Stimulated activated CD8-positive, alpha-beta memory T cell treated with anti-CD3 and anti-CD28 coated beads, Interleukin-2, amount 100 ng/mL, for 1 hour (primary cell): ENCODE measurements at places on chromosomes 7 and 10.

DNA sequence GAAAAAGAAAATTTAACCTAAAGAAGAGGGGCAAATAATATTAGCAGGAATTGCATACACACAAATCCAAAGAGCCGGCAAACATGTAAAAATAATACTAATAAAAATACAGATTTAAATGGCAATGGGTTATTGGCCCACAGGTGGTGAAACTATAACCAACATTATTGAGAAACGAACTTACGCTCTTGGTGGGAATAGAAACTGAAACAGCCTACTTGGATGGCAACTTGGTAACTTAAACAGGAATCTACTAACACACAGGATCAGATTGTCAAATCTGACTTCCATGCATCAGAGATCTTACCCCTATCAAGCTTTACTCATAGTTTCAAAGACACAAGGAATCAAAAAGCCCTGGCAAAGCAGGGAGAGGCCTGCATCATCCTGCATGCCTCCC lies 66.5 kb downstream of the ANLN start:
- DNase-seq: no peak

GRCh38 chr7:152527610-152528032 lies 91.8 kb upstream of the KMT2C start:
- DNase-seq: no peak

GRCh38 chr10:34814223-34814912 lies 728 bp downstream of the PARD3 start:
- DNase-seq: no peak

GRCh38 chr10:124127965-124128810 lies 34.8 kb upstream of the CHST15 start:
- DNase-seq: no peak

GRCh38 chr10:30645340-30645827 lies 15.8 kb upstream of the LYZL2 start:
- no peak for DNase-seq

GRCh38 chr7:81190997-81191768 lies 272.3 kb upstream of the SEMA3C start:
- no peak for DNase-seq

DNA sequence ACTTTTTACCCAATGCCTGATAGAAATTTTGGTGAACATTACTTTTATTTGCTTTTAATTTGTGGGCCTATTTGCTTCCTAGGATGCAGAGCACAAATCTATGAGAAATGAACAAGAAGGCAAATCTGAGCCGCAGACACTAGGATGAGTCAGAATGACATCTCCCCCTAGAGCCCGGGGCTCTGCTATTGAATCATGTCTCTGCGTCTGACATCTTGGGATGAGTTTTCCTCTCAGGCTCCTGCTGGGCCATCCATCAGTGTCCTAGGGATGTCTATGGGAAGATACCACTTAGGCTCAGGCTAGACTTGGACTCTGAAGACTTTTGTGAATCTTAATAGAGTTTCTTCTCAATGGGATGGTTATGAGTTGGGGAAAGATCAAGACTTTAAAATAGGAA lies 157.3 kb upstream of the MTPN start:
- no peak for DNase-seq

DNA sequence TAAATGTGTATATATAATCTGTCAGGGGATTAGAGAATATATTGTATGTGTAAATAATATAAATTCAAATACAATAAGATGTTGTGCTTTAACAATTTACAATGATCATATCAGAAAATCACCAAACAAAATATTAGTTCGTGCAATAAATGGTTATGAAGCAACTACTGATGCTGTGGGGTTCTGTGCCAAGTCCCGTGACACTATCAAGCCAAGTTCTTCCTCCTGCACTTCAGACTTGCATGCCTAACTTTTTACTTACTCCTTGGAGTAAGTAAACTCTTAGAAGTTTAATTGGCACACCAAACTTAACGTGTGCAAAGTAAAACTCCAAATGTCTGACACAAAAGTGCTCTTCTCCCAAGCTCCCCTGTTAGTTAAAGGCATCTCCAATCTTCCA lies 26.5 kb upstream of the TMEM254 start:
- DNase-seq: no peak
